ENCODE measurements at places on chromosomes 5 and 9. TPM values are rescaled to one million over a fixed set of nuclear protein-coding genes. Genes with fewer than 3 reads are reported as not detected.

GRCh38 chr5:179180061-179180610 is 120.0 kb downstream of the ZNF354C start:
- DNase-seq: no peak

DNA sequence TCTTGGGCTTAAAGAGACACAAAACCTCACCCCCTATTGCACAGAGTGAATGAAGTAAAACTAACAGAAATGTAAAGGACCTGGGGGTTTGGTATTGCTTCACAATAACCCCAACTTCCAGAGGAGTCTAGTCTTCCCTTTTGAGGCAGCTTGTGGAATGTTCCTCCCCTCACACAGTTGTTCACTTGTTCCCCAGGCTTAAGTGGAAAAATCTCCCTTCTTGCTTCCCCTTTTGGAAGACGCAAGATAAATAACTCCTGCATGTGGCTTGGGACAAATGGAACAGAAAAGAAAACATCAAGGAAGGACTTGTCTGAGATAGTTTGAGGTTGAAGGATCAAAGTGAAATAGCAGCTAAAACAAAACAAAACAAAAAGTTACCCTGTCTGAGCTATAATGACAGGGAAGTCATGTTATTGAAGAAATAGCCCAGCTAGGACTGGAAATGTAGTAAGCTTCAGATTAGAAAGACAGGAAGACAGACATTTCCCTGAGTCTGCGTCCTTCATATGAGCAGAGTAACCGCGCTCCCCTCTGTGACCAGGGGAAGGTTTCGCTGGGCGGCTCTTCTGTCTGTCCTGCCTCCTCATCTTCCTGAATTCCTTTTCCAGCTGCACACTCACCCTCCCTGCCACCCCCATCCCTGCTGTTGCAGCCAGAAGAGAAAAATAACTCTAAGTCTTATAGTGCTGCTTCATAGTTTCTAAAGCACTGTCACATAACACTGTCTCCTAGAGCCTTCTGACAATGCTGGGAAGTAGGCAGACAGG is 8.8 kb downstream of the SPARC start:
- no peak for DNase-seq

The ARID3C gene
- not detected for polyA plus RNA-seq

GRCh38 chr5:137622850-137623249 is 113.0 kb downstream of the KLHL3 start:
- DNase-seq: peak; percentile 74

- no peak for DNase-seq
Measured at GRCh38 chr5:78889369-78890140, 95.6 kb downstream of the ARSB start.

The FST gene
- polyA plus RNA-seq: 3.2 TPM

The CEL gene
- polyA plus RNA-seq: 2.8 TPM

The GAPVD1 gene
- polyA plus RNA-seq: 8.1 TPM

The PTGDS gene
- polyA plus RNA-seq: 6,981 TPM

- no peak for DNase-seq
Measured at GRCh38 chr5:142428773-142429473, 104.1 kb upstream of the SPRY4 start.

GRCh38 chr9:87193925-87194868 is 246.9 kb upstream of the GAS1 start:
- DNase-seq: no peak

The GBGT1 gene
- 7.4 TPM for polyA plus RNA-seq

The CCL27 gene
- polyA plus RNA-seq: 0.18 TPM

The CDX1 gene
- 0.09 TPM for polyA plus RNA-seq

DNA sequence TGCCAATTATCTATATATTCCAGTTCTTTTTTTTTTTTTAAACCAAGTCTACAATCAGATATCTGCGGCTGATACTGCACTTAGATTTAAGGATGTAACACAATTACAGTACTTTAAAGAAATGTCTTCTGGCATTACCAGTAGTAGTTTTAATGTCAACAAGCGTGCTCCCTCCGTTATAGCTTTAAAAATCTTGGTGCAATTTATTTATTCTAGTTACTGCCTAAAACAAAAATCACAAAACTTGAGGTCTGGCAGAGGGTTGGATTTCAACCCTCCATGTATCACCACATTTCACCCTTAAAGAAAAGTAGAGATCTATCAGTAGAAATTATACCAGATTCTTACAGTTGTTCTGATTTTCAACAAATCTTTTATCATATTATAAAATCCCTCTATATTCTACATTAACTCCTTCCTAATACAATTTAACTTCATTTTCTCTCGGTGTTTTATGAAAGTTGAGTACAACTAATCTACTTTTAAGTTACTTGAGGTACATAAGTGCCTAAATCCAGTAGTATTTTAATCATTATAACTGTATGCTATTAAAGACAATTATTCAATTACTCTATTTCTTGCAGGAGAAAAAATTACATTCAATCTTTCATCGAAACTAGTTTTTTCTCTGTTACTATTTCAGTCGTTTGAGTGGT is 2.0 kb upstream of the RICTOR start:
- DNase-seq: no peak

The PDGFRB gene
- polyA plus RNA-seq: 24.6 TPM

GRCh38 chr5:107012371-107012770 is 658.4 kb downstream of the EFNA5 start:
- no peak for DNase-seq

- DNase-seq: no peak
Measured at GRCh38 chr9:107881626-107882300, 392.2 kb upstream of the KLF4 start.

DNA sequence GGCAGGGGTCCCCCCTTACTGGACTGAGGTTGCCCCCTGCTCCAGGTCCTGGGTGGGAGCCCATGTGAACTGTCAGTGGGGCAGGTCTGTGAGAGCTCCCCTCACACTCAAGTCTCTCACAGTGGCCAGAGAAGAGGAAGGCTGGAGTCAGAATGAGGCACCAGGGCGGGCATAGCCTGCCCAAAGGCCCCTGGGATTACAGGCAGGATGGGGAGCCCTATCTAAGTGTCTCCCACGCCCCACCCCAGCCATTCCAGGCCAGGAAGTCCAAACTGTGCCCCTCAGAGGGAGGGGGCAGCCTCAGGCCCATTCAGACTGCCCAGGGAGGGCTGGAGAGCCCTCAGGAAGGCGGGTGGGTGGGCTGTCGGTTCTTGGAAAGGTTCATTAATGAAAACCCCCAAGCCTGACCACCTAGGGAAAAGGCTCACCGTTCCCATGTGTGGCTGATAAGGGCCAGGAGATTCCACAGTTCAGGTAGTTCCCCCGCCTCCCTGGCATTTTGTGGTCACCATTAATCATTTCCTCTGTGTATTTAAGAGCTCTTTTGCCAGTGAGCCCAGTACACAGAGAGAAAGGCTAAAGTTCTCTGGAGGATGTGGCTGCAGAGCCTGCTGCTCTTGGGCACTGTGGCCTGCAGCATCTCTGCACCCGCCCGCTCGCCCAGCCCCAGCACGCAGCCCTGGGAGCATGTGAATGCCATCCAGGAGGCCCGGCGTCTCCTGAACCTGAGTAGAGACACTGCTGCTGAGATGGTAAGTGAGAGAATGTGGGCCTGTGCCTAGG is at the start of gene CSF2:
CSF2 (plus strand) TSS at position 559 of the 783 bp plus-strand sequence; CDS start at position 594, 35 bp downstream.
- DNase-seq: no peak

The PIP5K1B gene
- polyA plus RNA-seq: 37.8 TPM

DNA sequence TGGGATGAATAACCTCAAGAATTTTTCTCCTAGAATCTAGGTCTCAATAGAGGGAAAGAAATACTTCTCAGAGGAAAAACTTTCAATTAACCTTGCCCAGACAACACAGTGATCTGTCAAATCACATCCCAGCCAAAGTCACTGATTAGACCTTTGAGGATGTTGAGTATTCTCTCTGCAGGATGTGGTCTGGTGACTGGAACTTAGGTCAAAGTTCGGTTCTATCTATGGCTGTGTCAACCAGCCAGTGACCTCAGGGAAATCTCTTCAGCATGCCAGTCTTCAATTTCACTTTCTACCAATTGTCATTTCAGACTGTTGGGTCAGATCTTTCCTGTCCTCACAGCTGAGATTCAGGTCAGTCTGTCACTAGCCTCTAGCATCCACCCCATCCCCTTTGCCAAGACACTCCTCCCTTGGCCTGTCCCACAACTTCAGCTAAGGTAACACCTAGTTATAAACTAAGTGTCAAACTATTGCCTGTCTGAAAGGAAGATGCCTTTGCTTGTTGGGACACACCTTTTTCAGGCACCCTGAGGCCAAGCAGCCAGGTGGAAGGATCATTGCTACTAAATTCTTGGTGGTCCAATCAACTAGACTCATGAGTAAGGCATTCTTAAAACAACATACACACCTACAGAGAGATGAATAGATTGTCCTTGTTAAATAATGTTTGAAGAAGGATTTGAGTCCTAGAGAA is 156.3 kb upstream of the FST start:
- no peak for DNase-seq

The PDE4D gene
- 13.2 TPM for polyA plus RNA-seq

GRCh38 chr5:126864042-126864688 is 87.2 kb downstream of the LMNB1 start:
- DNase-seq: no peak

DNA sequence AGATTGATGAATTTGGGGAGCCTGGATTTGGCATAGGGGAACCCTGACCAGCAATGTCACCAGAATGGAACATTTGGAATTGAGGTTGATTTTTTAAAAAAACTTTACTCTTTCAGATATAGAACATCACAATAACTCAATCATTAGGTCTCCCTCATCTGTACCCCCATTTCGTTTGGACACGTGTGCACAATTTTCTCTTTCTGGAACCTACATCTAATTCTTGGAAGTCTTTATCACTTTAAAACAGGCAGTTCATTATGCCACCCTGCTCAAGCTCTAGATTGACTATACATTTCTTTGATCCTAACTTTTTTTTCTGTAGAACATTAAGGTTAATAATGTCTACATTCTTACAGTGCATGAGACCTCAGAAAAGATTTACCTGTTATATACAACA is 3.7 kb upstream of the SSBP2 start:
- DNase-seq: no peak

GRCh38 chr5:6081727-6082210 is 296.6 kb downstream of the MED10 start:
- DNase-seq: no peak

DNA sequence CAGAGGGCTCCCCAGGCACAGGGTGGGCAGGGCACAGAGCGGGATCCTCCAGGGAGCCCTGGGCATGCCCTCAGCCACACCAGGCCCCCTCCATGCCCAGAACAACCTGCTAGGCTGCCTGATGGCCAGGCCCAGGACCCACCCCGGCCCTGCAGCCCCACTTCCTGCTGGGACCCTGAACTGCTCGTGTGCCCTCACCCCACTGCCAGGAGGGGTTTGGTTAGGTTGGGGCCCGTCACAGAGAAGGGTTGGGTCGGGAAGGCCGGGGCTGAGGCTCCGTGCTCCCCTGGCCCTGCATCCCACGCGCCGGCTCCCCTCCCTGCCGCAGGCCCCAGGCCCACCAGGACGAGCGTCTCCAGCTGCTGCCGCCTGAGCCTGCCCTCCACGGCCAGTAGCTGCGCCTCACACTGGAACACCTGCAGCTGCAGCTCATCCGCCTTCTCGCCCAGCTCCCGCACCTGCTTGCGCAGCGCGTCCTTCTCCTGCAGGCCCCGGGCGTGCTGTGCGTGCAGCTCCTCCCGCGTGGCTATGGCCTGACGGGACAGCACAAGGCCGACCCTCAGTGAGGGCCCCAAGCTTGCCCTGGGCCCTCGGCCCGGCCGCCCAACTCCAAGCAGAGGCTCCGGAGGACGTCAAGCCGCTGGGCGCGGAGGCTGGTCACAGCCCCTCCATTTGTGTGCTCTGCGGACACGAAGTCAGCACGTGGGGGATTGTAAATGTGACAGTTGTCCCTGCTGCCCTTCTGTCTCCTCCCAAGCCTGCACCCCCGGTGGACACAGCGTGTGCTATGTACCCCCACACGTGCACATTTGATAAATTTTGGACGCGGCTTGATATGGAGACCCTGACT is 4.0 kb upstream of the DNLZ start:
- DNase-seq: peak; percentile 62

The SPATA31E1 gene
- not detected for polyA plus RNA-seq

DNA sequence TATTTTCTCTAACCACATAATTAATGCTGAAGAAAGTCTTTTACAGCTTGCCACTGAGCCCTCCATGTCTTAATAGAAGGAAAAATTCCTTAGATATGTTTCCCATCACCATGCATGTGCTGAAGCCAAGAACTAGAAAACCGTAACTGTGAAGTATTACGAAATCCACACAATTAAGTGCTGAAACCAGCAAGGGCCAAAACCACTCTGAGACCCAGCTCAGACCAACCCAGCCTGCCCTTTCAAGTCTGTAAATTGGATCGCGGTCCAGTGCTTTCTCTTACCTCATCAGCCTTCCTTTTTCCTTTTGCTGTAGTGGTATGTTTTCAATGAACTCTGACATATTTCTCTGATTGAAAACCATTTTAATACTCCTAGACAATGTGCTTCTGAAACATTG is 26.3 kb downstream of the SEMA5A start:
- no peak for DNase-seq

- peak; percentile 54 for DNase-seq
Measured at GRCh38 chr9:127801955-127802575, 617 bp upstream of the FPGS start.

The PCDHB3 gene
- polyA plus RNA-seq: 0.61 TPM

The TPPP gene
- 12.2 TPM for polyA plus RNA-seq

The PCDHGA10 gene
- polyA plus RNA-seq: 1.6 TPM

- no peak for DNase-seq
Measured at GRCh38 chr5:72653586-72653985, 146.4 kb upstream of the ZNF366 start.

- peak; percentile 73 for DNase-seq
Measured at GRCh38 chr9:4117835-4118610, 181.8 kb downstream of the GLIS3 start.

DNA sequence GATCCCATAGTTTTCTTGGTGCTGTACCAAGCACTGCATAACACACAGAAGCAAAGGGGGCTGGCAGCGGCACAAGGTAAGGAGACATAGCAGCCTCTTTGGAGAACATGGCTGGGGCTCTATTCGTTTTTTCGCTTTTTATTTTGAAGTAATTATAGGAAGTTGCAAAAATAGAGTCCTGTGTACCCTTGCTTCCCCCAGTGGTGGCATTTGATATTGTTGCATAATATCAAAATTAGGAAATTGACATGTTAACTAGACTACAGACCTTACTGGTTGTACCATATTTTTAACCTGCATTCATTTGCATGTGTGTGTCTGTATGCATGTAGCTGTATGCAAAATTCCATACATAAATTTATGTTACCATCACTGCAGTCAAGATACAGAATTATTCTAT is 6.6 kb upstream of the UBQLN1 start:
- DNase-seq: no peak

The MCIDAS gene
- not detected for polyA plus RNA-seq

The PDE8B gene
- polyA plus RNA-seq: 15.1 TPM

The CCL28 gene
- 1.4 TPM for polyA plus RNA-seq

DNA sequence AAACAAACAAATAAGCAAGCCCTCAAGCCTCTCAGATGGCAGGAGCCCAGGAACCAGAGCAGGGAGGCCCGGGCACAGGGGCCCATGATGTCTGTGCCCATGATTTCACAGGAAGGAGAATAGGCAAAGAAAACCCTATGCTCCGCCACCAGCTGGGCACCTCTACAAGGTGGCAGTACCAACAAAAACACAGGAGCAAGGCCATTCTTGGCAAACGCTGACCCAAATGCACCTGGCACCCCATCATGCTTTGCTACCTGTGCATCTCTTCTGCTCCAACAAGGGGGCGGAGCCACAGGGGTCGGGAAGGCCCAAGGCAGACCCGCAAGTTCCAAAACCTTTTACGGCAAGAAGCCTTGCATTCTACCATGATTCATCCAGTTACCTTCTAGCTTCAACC is 3.1 kb downstream of the BRD3 start:
- no peak for DNase-seq

The N4BP3 gene
- 0.79 TPM for polyA plus RNA-seq

The SLC25A2 gene
- polyA plus RNA-seq: 0.14 TPM
